Endodermal cell (in vitro differentiated cells): ENCODE measurements at places on chromosomes 3 and 15.

DNA sequence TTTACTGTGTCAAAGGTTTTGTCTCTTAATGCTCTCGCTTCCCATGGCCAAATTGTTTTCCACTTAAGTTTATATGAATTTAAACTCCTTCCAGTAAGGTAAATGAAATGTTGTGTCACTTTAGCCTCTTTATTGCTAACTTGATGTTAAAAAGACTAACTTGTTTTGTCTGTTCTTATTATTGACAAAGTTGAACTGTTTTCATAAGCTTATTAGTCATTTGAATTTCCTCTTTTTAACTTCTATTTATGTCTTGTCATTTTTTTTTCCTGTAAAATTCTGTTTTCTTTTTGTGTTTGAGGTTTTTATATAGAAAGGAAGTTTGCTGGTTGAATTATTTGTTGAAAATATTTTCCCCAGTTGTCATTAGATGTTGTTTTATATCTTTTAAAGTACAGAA is 25.8 kb downstream of the FAM98B start:
- no peak for DNase-seq

DNA sequence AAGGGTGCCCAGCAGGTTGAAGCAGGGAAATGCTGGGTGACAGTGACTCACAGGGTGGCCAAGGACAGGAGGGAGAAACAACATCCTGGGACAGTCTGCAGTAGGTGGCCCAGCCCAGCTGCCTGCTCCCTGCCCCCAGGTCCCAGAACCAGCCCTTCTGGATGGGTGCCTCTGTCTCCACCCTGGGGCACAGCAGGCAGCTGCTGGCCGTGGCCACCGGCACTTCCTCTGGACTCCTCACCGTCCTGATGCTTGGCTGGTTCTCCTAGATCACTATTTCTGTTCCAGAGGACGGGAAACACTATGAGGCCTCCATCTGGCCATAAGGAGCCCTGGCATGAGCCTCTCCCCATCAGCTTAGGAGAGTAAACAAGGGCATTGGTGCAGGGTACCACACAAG is 258.9 kb downstream of the XXYLT1 start:
- DNase-seq = peak; percentile 30

- DNase-seq = no peak
These were observed 4.4 kb downstream of the GATA2 start for GRCh38 chr3:128488636-128488990.

DNA sequence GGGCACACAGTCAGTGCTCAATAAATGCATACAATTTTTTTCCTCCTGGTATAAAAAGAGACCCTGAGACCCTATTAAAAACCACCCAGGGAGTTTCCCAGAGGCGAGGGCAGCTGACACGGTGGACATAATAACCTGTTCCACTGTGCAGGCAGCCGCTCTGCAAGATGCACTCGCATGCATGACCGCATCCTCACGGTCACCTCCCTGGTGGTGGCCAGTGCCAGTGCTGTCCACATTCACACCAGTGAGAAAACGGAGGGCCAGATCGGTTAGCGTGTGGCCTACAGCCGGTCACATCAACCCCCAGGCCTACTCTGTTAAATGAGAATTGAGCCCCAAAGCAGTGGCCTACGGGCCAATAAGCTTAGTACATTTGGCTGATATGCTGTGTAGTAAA is 24.8 kb downstream of the SH3BP5 start:
- DNase-seq = no peak

DNA sequence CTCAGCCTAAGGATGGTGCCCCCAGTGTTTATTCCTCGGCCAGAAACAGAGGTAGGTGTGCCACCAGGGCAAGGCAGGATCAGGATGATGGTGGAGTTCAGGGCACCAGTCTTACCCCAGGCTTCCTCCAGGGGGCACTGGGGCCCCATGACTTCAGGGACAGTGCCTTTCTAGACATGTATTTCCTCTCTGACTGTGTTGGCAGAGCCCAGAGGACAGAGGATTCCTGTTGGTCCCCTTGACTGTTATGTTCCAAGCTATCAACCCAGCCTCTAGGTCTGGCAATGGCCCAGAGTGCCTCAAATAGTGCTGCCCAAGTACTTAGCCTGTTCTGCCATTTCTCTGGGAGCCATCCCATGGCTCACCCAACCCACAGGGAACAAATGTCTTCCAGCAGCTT is 2.8 kb downstream of the HEMK1 start:
- DNase-seq = peak; percentile 91

DNA sequence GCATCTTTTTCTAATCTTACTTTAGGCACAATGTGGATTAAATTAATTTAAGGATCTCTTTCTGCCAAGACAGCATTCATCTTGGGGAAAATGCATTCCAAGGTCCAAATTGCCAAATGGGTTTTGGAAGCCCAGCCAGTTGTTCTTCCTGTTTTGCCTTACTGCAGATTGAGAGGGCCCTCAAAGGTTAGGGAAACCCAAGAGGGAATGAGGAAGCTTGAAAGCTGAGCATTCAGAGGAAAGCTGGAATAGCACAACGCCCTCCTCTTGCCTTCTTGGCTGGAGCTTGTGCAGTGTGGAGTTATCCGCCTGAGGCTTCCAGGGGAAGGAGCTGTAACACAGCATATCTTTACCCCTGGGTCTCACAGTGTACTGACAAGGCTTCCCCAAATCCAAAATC is 18.2 kb upstream of the SACM1L start:
- DNase-seq = no peak

DNA sequence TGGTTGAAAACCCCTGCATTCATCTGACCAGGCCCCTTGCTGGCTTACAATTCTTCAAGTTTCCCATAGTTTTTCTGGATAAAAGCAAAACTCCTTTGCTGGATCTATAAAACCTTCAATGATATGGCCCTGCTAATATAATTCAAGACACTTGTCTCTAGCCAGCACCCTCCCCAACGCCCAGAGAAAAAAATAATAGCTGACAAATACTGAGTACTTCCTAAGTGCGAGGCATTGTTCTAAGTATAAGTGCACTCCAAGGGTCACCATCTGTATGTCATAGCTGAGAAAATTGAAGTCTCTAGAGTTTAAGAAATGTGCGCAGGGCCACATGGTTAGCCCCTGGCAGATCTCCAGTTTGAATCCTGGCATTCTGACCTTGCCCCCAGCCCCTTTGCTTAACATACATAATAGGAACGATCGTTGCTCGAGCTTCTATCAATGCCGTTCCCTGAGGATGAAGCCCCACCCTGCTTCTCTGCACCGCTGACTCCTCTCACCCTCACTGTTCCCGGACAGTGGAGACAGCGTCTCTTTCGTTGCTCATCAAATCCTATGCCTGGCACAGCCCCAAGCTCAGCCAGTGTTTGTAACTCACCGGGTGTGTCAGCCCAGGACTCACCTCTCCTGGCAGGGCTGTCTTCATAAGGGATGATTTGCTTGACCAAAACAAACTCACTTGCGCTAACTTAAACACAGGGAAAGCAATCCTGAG is 377.1 kb upstream of the PROK2 start:
- no peak for DNase-seq

GRCh38 chr3:132004571-132004970 is 30.2 kb downstream of the CPNE4 start:
- no peak for DNase-seq

DNA sequence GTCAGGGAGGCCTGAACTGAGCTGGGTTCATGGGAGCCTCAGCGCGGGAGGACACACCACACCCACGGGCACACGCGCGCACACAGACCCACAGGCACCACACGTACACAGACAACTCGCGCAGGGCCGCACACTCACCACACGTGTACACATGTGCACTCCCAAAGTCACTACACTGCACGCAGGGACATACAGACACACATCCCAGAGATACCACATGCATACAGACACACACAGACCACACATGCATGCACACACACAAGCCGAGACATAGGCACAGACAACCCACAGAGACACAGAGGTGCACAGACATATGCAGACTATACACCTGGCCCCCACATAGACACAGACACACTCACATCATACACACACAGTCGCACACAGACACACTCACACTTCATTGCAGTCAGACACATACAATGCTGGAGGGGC is 1.1 kb upstream of the MGLL start:
- no peak for DNase-seq

DNA sequence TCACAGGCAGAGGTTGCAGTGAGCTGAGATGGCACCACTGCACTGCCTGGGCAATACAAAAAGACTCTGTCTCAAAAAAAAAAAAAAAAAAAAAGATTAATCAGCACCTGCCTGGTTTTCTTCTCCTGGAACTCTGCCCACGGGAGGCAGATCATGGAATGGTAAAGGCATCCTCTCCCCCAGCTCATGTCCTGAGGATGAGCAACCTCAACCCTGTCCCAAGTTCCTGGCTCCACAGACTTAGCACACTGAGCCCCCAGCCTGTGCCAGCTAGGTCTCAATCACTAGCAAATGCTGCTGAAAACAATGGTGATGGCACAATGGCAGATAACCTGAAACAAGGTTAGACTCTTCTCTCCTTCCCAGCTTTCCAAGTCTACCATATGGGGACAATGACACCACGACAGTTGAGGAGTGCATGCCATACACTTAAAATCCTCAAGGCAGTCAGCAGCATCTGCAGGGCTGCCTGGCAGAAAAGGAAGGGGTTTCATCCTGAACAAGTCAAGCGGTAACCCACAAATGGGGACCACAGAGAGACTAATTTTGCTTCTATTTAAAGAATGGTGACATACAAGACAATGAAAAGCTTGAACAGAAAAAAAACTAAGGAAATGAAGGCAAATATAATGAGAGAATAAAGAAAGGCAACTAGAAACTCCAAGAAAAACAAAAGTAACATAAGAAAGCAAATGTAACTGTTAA is 4.8 kb downstream of the CLN6 start:
- no peak for DNase-seq

GRCh38 chr3:16673530-16673929 is 68.3 kb upstream of the DAZL start:
- DNase-seq = no peak

DNA sequence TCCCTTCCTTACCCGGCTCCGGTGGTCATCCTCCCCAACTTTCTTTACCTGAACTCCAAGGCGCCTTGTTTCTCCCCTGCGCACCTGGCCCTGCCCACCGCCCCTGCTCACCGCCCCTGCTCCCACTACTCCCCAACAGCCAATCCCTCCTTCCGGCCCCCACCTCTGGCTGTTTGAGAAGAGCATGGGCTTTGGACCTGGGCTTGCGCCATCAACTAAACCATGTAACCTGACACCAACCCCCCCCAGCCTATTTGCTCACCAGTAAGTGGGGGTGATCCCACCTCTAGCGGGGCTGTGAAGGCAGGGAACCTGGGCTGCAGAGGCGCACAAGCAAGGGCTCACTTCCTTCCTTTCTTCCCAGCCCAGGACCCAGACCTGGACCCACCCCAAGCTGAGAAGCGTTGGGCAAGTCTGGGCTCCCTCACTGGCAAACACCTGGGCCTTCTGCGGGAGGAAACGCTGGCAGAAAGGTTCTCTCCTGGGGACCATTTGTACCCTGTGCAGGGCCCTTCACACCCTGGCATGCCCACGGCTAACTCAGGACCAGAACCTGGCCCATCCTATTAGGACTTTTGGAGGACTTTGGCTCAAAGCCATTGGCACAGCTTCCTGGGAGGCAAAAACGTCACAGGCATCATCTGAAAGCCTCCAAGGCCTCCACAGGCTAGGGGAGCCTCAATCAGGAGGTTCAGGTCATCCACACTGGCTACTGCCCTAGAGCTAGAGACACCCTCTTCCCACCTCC is at the start of gene PLXNB1:
Gene PLXNB1 (minus strand): TSS at position 127 of the 748 bp plus-strand sequence. CDS start 5,475 bp downstream, outside the sequence.
- peak; percentile 95 for DNase-seq

GRCh38 chr3:171833789-171834460 is 9.2 kb upstream of the TMEM212 start:
- no peak for DNase-seq

- DNase-seq = no peak
These were observed 71.8 kb upstream of the STRIT1 start for GRCh38 chr3:155365178-155365783.

DNA sequence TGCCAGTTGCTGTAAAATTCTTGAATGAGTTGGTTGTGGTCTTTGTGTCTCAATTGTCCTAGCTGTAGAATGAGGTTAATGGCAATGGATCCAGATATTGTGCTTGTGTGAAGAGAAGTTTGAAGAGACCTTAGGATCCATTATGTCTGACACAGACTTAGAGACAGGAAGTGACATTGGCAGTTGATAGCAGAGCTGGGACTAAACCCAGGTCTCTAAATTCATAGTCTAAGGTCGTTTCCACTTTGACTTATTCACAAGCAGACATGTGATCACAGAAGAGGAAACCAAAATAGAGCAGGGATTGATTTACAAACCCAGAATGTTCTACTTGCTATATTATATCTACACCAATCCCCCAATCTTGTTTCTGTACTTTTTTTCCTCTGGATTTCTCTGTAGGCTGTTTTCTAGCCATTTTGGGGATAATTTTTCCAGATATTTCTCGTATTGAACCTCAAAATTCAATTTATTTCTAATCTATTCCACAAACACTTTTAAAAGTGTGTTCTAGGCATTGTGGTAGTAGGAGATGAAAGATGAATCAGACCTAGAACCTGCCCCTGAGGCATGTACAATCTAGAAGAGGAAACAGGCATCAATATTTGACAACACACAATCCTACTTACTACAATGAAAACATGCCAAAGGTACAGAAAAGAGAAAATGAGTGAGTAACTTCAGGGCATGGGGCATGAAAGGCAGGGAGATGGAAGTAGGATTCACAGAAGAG is 123.3 kb downstream of the NFKBIZ start:
- no peak for DNase-seq

- DNase-seq = no peak
These were observed 676.0 kb downstream of the GRM7 start for GRCh38 chr3:7536921-7537320.

DNA sequence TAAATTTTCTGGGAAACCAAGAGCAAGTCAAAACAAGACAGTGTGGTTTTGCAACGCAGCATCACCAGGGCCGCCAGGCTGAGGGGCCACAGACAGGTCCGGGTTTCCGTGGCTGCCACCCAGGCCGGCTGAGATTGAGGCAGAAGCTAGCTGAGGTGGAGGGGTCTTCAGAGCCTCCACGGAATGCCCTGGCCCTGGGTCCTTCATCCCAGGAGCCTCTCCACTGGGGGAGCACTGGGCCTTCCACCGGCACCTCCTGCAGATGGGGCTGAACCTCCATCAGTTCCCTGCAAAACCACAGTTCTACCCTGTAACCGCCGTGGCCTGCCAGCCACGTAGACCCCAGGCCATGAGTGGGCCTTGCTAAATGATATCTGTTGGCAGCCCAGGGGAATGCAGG is 152.7 kb downstream of the CHSY1 start:
- DNase-seq = no peak

- DNase-seq = no peak
These were observed 1.3 kb downstream of the PXK start for GRCh38 chr3:58334013-58334321.

GRCh38 chr3:42853056-42853455 is 22.6 kb downstream of the CYP8B1 start:
- no peak for DNase-seq

- no peak for DNase-seq
These were observed 101.2 kb downstream of the SCN11A start for GRCh38 chr3:38950581-38950980.

DNA sequence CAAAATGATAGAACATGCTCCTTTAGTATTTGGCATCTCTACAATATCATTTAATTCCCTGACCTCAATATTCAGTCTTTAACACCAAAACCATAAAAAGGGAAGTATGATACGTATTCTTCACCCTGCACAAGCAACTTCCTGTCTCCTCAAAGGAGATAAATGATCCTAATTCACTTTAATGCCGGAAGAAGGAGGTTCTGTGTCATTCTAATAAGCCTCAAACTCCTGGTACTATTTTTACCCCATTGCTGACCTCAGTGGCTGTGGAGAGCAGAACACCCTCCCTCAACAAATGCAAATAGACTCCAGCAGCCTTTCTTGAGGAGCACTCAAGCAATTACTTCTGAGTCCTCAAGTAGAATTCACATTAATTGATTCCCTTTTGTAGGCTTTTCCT is 173.3 kb downstream of the TMEM108 start:
- peak; percentile 51 for DNase-seq
